Activated naive CD8-positive, alpha-beta T cell treated with anti-CD3 and anti-CD28 coated beads, Interleukin-2, amount 10 ng/mL, durations not matched to agents 7 days and 5 days (primary cell): ENCODE measurements at places on chromosomes 13 and 19.
A peak's percentile ranks its signal among the peaks of the same experiment; 100 is the strongest.

DNA sequence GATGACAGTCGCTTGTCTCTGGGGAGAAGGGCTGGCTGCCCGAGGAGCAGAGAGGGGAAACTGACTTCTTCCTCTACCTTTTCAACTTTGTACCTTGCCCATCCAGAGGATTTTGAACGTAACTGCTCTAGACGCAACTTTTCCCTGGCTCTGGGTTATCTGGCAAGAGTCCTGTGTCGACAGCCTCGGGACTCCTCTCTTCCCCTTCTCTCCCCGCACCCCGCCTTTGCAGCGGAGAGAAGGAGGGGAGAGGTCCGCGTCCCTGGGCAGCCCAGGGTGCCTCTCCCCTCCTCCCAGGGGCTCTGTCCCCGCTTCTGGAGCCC lies 574 bp downstream of the SH3GL1 start:
- no peaks in the 10 kb centered on the region for H3K27me3 ChIP-seq
- peak overlapping the region; percentile 93 for H3K27ac ChIP-seq
- peaks cover 23% of the 10 kb centered on the region for H3K36me3 ChIP-seq
- H3K4me3 ChIP-seq = peak overlapping the region; percentile 97
- H3K4me1 ChIP-seq = peaks cover 48% of the 10 kb centered on the region

DNA sequence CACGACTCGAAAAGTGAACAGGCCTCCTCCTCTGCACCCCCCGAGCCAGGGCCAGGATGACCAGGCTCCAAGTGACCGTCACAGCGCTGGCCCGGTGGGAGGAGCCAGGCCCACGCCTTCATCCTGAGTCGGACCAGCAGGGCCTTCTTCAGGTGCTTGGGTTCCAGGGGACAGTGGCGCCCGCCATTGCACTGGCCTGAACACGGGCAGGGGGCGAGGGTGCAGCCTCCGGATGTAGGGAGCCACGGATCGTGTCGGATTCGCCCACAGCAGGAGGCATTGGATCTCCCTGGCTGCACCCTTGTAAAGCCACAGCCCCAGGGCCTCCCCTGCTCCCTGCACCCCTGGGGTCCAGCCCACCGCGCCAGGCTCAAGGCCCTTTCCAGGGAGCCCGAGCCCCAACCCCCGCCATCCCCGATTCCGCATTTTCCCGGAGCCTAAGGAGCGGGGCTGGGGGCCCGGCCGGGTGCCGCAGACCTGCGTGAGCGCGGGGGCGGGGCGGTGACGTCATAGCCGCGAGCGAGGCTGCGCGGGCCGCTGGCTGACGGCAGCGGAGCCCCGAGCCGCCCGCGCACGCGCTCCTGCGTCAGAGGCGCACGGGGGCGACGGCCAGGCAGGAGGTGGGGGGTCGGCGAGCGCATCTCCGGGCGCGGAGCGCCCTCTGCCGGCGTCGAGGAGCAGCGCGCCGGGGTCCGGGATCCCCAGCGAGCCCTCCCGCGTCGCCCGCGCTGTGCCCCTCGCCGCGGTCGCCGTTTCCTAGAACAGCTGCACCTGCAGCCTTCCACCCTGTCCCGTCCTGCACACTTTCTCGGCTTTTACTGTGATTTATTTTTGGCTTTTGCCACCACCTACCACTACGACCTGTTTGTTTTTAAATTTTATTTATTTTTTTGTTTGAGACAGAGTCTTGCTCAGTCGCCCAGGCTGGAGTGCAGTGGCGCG lies 1.5 kb upstream of the ATP5F1D start:
- DNase-seq = peak; percentile 96
- H3K4me3 ChIP-seq = peak overlapping the region; percentile 64
- H3K27me3 ChIP-seq = peaks cover 18% of the 10 kb centered on the region
- peaks cover 24% of the 10 kb centered on the region for H3K4me1 ChIP-seq
- peak overlapping the region; percentile 34 for H3K27ac ChIP-seq

GRCh38 chr13:110330491-110331011 lies 23.5 kb downstream of the COL4A2 start:
- DNase-seq = no peak
- peaks cover 36% of the 10 kb centered on the region for H3K27me3 ChIP-seq
- no peak overlapping the region for H3K27ac ChIP-seq
- H3K4me3 ChIP-seq = no peak overlapping the region

DNA sequence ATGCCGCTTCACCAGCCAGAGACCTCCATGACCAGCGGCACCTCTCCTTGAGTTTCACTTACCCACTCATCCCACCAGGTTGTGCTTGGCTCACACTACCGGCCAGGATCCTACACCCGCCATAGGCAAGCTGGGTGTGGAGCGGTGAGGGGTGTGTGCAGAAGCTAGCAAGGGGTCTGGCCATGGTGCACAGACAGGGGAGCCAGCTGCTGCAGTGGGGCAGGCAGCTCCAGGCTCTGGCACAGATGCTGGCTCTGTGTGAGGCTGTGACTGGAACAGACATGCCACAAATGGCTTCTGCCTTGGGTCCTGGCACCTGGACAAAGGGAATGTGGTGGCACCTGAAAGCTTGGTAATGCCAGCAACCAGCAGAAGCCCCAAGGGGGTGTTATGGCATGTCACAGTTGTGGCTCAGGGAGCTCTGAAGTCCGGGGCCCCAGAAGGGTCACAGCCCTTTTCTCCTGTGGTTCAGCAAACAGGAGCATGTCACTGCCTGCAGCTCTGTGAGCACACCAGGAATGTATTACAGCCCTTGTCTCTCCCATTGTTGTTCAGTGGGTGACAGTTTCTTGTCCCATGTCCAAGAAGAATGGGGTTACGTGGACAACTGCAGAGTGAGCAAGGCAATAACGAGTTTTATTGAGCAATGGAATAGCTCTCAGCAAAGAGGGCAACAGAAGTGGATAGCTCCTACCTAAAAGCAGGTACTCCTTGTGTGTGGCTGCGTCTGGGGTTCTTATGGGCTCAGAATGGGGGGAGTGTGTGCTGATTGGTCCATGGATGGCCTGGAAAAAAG lies 2791.0 kb upstream of the PCDH20 start:
- H3K36me3 ChIP-seq = no peaks in the 10 kb centered on the region
- no peaks in the 10 kb centered on the region for H3K27me3 ChIP-seq
- H3K4me1 ChIP-seq = no peaks in the 10 kb centered on the region
- no peak overlapping the region for H3K4me3 ChIP-seq
- no peak overlapping the region for H3K27ac ChIP-seq

GRCh38 chr13:74273581-74273980 lies 139.4 kb upstream of the KLF12 start:
- H3K4me1 ChIP-seq = peaks cover 3% of the 10 kb centered on the region
- DNase-seq = no peak
- H3K27me3 ChIP-seq = no peaks in the 10 kb centered on the region
- H3K36me3 ChIP-seq = peaks cover 5% of the 10 kb centered on the region
- H3K27ac ChIP-seq = no peak overlapping the region

- no peak overlapping the region for H3K27ac ChIP-seq
- no peak for DNase-seq
- H3K4me3 ChIP-seq = no peak overlapping the region
- H3K36me3 ChIP-seq = no peaks in the 10 kb centered on the region
- no peaks in the 10 kb centered on the region for H3K4me1 ChIP-seq
Observed at GRCh38 chr13:32150239-32150638, 118.7 kb downstream of the FRY start.

DNA sequence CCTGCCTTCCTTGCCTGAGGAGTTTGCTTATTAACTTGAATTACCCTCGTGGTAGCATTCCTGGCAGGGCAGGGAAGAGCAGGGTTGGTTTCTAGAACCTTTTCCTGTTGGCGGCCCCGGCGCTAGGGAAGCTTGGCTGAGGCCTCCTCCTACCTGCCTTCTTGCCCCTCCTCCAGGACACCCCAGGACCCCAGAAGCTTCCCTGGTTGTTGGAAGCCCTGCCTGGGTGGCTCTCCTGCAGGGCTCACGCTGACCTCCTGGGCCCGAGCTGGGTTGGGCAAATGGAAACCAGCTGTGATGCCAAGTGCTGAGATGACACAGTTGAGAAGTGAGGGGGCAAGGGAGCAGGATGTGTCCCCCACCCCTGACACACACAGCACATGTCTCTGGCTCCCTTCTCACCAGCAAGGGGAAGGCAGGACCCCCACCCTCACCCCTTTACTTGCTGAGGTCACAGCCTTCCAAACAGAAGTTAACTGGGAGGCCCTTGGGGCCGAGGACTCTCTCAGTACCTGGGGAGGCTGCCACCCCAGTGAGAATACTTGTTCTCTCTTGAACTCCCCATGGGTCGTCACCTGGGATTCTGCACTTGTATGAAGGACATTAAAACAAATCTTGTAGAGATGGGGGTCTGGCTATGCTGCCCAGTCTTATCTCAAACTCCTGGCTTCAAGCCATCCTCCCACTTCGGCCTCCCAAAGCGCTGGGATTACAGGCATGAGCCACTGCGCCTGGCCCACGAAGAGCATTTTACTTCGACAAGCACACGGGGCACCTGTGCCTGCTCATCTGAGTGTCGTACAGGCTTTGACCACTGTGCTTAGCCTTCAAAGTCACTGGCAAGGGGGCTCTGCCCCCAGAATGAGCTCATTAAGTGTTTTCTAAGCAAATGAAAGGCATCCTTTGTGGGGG lies 10.5 kb downstream of the CEBPA start:
- no peak for DNase-seq
- no peak overlapping the region for H3K27ac ChIP-seq
- H3K36me3 ChIP-seq = no peaks in the 10 kb centered on the region

GRCh38 chr13:39407786-39408185 lies 195.2 kb downstream of the LHFPL6 start:
- no peak for DNase-seq
- no peaks in the 10 kb centered on the region for H3K36me3 ChIP-seq
- peaks cover 10% of the 10 kb centered on the region for H3K27me3 ChIP-seq

DNA sequence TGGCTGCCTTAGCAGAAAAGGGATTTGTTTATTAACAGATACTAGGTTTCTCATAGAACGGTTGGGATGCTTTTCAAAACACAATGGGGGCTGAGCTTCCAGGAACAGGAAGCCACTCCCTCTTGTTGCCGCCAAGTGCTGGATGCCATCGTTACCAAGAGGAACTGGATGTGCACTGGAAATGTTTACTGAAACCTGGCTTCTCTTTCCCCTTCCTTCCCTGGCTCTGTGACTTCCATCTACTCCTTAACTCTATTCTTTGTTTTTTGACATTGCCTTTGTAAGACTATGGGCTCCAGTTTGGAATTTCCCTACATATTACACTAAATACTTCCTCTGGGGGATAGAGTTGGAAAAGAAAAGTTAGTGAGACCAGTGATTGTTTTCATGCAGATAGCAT lies 11.7 kb upstream of the KL start:
- H3K27ac ChIP-seq = no peak overlapping the region
- peaks cover 8% of the 10 kb centered on the region for H3K36me3 ChIP-seq
- peaks cover 4% of the 10 kb centered on the region for H3K4me1 ChIP-seq
- H3K4me3 ChIP-seq = no peak overlapping the region
- peaks cover 29% of the 10 kb centered on the region for H3K27me3 ChIP-seq

DNA sequence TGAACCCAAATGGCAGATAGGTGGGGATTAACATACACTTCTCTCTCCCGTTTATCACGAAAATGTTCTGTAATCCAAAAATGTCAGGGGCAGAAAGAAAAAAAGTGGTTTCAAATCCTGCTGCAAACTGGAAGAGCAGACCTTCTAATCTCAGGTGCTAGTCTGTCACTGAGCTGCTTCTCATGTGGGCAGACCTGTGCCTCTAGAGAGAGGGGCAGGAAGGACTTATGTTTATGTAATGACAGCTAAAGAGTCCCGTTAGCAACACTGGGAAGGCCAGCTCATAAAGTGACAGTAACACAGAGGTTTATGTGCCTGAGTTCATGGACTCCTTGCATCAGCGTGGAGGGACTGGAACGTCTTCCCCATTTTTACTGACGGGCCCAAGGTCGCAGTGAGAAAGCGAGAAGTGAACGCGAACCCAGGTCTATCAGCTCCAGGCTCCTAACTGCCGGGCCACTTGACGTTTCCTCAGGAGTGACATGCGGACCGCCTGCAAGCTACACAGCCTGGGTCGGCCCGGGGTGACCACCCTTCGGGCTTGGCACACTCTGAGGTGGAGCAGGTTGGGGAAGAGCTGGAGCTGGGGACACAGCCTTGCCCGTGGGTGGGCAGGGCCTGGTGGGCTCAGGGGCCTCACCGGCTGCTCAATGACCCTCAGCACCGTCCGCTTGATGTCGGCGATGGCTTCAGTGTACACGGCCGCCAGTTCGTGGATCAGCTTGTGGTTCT lies 9.6 kb upstream of the RSPH6A start:
- peaks cover 11% of the 10 kb centered on the region for H3K36me3 ChIP-seq
- H3K27me3 ChIP-seq = no peaks in the 10 kb centered on the region
- no peak overlapping the region for H3K27ac ChIP-seq
- no peak for DNase-seq

GRCh38 chr13:84439108-84439507 lies 556.8 kb upstream of the SLITRK1 start:
- H3K27ac ChIP-seq = no peak overlapping the region
- no peak overlapping the region for H3K4me3 ChIP-seq
- H3K27me3 ChIP-seq = peaks cover 1% of the 10 kb centered on the region

GRCh38 chr13:45055902-45056648 lies 64.2 kb upstream of the GTF2F2 start:
- H3K27ac ChIP-seq = no peak overlapping the region
- DNase-seq = no peak
- H3K4me3 ChIP-seq = no peak overlapping the region
- peaks cover 8% of the 10 kb centered on the region for H3K27me3 ChIP-seq

DNA sequence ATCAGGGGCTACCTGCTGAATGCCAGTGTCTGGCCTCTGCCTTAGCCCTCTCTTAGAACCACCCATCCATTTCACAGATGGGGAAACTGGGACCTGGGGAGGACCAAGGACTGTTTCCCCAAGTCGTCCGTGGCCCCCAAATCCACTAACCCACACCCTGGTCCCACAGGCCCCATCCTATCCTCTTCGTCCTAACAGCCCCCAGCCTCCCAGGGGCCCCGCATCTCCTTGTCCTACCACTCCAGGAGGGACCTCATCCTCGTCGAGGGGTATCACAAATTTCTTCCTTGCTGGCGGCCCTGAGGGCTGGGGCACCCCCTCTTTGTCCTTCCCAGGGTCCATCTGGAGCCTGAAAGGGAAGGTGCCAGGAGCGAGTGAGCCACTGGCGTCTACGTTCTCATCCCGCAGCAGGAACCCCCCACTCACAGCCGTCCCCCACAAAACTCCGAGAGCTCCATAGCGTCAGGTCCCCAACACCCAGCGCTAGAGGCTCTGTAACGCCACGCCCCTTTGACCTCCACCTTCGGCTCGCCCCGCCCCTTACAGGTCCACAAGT lies 606 bp downstream of the ERCC1 start:
- H3K36me3 ChIP-seq = peaks cover 9% of the 10 kb centered on the region
- DNase-seq = no peak
- peaks cover 6% of the 10 kb centered on the region for H3K27me3 ChIP-seq
- H3K4me1 ChIP-seq = peaks cover 56% of the 10 kb centered on the region
- peak overlapping the region; percentile 94 for H3K27ac ChIP-seq

- H3K4me3 ChIP-seq = no peak overlapping the region
- no peaks in the 10 kb centered on the region for H3K4me1 ChIP-seq
- no peaks in the 10 kb centered on the region for H3K36me3 ChIP-seq
- no peak overlapping the region for H3K27ac ChIP-seq
- no peak for DNase-seq
Observed at GRCh38 chr13:55528434-55528833, 1612.3 kb upstream of the PRR20A start.
